ENCODE measurements at places on chromosomes 2 and 18. TPM values are rescaled to one million over a fixed set of nuclear protein-coding genes. Genes with fewer than 3 reads are reported as not detected.

DNA sequence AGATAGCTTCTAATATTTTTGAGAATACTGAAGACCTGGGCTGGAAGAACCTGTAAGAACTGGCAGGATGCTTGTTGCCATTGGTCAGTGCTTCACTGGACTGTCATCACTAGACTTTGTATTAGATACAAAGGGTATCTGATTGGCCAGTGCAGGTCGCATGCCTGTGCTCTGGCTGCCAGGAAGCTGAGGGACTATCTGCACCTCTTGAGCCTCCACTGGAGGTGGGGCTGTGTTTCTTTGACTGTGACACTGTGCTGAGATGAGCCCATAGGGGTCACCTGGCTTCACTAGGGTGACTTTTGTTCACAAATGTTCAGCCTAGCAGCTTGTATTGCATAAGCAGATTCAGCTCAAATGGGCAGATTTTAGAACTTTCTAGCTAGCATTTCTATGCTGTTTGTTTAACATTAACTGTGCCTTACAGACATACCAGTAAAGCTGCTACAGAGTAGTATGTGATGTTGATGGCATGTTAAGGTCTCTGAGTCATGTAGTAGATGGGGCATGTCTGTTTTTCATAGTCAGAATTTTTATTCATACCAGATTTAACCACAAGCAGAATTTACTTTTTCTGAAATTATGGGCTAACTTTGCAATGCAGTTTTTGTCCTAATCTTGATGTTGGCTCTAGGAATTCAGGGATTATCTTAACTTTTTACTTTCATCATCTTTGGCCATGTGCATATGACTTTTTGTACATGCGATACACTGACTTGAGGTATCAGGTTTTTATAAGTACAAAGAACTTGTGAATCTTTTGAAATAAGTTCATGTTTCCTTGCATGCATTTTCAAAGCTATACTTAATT, 56.1 kb downstream of the RHBDD1 start:
- no peaks in the 10 kb centered on the region for H3K27me3 ChIP-seq
- no peak overlapping the region for H3K27ac ChIP-seq
- peaks cover 13% of the 10 kb centered on the region for H3K36me3 ChIP-seq
- no peak for DNase-seq
- H3K4me3 ChIP-seq: no peak overlapping the region
- H3K4me1 ChIP-seq: no peaks in the 10 kb centered on the region

GRCh38 chr2:129253461-129253812, 726.0 kb upstream of the RAB6C start:
- H3K27me3 ChIP-seq: no peaks in the 10 kb centered on the region
- no peak for DNase-seq
- no peaks in the 10 kb centered on the region for H3K36me3 ChIP-seq
- no peaks in the 10 kb centered on the region for H3K4me1 ChIP-seq
- H3K4me3 ChIP-seq: no peak overlapping the region

- DNase-seq: no peak
- no peaks in the 10 kb centered on the region for H3K27me3 ChIP-seq
- no peaks in the 10 kb centered on the region for H3K36me3 ChIP-seq
- H3K4me3 ChIP-seq: no peak overlapping the region
- H3K4me1 ChIP-seq: no peaks in the 10 kb centered on the region
- H3K27ac ChIP-seq: no peak overlapping the region
Observed at GRCh38 chr2:191929288-191929687, 82.4 kb upstream of the CAVIN2 start.

- H3K36me3 ChIP-seq: no peaks in the 10 kb centered on the region
- DNase-seq: no peak
- H3K4me1 ChIP-seq: no peaks in the 10 kb centered on the region
- H3K27ac ChIP-seq: no peak overlapping the region
- no peak overlapping the region for H3K4me3 ChIP-seq
- no peaks in the 10 kb centered on the region for H3K27me3 ChIP-seq
Observed at GRCh38 chr2:126849486-126849885, 49.2 kb upstream of the TEX51 start.

DNA sequence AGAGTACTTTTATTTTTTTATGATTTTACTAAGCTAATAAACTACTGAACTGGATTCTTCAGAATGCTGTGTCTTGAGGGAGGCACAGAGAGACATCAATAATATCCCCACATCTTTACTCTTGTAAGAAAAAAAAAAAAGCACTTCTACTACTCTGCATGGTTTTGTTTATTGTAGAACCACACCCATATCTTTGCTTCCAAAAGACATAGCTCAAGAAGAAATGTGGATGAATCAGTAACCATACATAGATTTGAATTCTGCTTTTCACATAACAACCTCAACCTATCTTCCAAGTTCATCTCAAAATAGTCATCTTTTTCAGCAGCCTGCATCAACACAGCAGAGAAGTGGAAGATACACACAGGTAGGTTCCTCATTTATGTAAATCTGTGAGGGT, 12.2 kb upstream of the COL5A2 start:
- H3K27me3 ChIP-seq: no peaks in the 10 kb centered on the region
- no peak overlapping the region for H3K27ac ChIP-seq
- no peaks in the 10 kb centered on the region for H3K36me3 ChIP-seq
- DNase-seq: no peak

GRCh38 chr18:56889621-56890020, 238.5 kb downstream of the WDR7 start:
- H3K4me3 ChIP-seq: no peak overlapping the region
- no peaks in the 10 kb centered on the region for H3K27me3 ChIP-seq
- H3K36me3 ChIP-seq: no peaks in the 10 kb centered on the region
- H3K4me1 ChIP-seq: no peaks in the 10 kb centered on the region
- no peak overlapping the region for H3K27ac ChIP-seq

DNA sequence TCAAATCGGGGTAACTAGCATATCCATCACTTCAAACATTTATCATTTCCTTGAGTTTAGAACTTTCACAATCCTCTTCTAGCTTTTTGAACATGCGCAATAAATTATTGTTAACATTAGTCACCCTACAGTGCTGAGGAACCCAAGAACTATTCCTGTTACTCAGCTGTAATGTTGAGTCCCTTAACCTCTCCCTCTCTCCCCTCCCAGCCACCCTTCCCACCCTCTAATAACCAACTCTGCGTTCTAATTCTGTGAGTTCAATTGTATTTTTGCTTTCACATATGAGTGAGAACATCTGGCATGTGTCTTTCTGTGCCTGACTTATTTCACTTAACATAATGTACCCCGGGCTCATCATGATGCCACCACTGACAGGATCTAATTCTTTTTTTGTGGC, 78.6 kb upstream of the RANBP2 start:
- no peaks in the 10 kb centered on the region for H3K36me3 ChIP-seq
- H3K27ac ChIP-seq: no peak overlapping the region
- no peaks in the 10 kb centered on the region for H3K27me3 ChIP-seq
- no peaks in the 10 kb centered on the region for H3K4me1 ChIP-seq

GRCh38 chr2:121872651-121873050, 117.2 kb downstream of the TSN start:
- H3K36me3 ChIP-seq: no peaks in the 10 kb centered on the region
- H3K27me3 ChIP-seq: no peaks in the 10 kb centered on the region
- no peak overlapping the region for H3K27ac ChIP-seq
- no peak overlapping the region for H3K4me3 ChIP-seq
- DNase-seq: no peak

DNA sequence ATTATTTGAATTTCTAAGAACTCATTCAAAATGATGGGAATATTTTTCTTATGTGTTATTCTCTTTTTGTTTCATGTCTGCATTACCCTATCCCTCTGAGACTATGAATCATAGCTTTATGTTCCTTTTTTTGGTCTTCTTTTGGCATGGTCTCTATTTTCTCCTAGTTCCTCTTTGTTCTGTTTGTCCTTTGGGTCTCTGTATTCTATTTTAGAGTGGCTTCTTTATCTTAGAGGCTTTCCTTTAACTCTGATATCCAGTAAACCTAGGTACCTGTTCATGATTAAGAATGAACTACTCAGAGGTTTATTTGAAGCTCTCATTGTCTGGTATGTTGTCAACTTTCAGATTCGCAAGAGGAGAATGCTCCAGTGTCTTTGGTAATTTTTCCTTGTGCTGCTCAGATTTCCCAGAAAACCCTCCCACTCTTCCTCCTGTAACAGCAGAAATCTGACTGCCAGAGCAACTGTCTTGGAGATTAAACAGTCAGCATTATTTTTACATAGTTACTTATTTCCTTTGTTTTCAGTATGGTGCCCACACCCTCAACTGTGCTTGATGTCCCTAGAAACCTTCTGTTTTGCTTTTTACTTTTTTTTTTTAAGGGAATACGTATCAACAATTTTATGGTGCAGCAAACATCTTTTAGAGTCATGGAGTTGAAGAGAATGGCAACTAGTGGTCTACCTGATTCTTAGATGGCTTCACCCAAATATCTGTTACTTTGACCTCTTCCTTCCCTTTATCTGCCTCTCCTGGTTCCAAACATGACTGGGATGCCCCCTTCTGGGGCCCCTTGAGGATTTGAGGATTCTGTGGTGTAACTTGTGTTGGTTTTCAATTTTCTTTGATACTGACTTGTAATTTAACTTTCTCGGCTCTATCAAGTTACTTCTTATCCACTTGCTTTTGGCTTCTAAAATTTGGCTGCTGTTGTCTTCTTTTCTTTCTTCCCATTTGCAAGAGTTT, 92.0 kb downstream of the DPP10 start:
- H3K4me3 ChIP-seq: no peak overlapping the region
- DNase-seq: no peak
- no peaks in the 10 kb centered on the region for H3K36me3 ChIP-seq
- no peaks in the 10 kb centered on the region for H3K4me1 ChIP-seq
- no peak overlapping the region for H3K27ac ChIP-seq
- no peaks in the 10 kb centered on the region for H3K27me3 ChIP-seq

GRCh38 chr2:232879618-232880494, 9.8 kb downstream of the SNORC start:
- H3K27me3 ChIP-seq: no peaks in the 10 kb centered on the region
- no peak overlapping the region for H3K4me3 ChIP-seq
- H3K36me3 ChIP-seq: no peaks in the 10 kb centered on the region
- H3K27ac ChIP-seq: no peak overlapping the region
- DNase-seq: no peak

GRCh38 chr2:38130876-38131275, 54.9 kb upstream of the CYP1B1 start:
- no peak overlapping the region for H3K4me3 ChIP-seq
- DNase-seq: no peak
- H3K27ac ChIP-seq: no peak overlapping the region

DNA sequence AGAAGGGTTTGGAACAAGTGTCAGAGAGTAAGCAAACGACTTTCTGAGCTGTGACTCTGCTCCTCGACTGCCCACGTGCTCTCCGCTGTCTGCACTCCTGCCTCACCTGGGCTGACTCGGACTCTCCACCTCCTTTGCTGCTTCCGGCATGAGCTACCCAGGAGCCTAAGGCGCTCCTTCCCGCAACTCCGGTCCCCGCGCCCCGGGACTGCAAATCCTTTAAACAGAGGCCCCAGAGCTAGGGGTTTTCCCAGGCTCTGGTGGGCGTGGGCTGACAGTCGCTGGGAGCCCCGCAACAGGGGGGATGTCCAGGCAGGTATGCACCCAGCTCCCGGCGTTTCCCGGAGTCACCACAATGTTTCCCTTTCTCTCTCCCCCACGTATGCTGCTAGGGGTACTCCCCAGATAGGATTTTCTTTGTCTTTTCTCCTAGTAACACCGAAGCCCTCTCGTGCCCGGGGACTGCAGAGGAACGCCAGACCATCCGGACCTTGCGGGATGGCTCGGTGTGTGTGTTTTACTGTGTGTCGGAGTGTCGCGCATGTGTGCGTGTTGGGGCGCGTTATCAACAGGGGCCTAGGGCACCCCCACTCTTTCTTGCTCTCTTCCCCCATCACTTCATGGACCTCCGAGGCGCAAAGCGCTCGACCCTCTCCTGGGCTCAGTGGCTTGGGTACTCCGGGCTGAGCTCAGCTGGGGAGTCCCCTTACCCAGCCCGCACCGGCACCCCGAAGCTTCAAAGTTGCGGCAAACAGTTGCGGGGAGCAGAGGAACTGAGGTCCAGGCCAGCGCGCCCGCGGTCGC, 691 bp upstream of the THSD7B start:
- H3K4me3 ChIP-seq: no peak overlapping the region
- peaks cover 10% of the 10 kb centered on the region for H3K27me3 ChIP-seq
- H3K4me1 ChIP-seq: no peaks in the 10 kb centered on the region
- no peak overlapping the region for H3K27ac ChIP-seq
- no peak for DNase-seq

- no peaks in the 10 kb centered on the region for H3K36me3 ChIP-seq
- no peak for DNase-seq
- no peak overlapping the region for H3K4me3 ChIP-seq
- H3K4me1 ChIP-seq: no peaks in the 10 kb centered on the region
- H3K27me3 ChIP-seq: no peaks in the 10 kb centered on the region
Observed at GRCh38 chr2:1170241-1170640, 219.6 kb downstream of the SNTG2 start.

DNA sequence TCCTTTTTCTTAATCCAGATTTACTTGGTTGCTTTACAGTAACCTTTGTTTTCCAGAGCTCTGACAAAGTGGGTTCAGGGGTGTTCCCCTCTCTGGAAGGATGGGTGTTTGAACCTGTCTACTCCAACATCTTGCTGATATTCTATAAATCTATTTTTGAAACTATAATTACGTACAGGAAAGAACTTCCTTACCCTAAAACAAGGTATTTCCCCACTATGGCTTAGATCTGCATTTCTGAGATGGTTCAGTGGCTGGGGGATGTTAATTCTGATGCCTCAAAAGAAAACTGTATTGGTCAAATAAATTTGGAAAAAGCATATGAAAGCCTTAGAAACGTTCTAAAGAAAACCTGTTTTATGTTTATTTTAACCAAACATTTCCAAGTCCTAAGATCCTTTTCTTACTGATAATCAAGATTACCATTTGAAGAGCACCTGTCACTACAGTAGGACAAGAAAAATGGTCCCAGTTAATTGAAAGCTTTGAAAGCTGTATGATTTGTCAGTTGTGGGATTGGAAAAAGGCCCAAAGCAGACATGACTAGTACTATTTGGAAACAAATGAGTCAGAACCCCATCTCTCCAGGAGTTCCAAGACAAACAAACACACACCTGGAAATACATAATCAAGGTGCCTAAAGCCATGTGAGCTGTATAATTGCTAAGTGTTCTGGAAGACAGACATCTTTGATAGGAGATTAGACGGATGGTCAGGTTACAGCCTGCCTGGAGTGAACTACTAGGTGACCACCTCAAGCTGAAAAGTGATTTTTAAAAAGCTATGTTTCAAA, 57.5 kb downstream of the KDM3A start:
- no peak overlapping the region for H3K4me3 ChIP-seq
- H3K4me1 ChIP-seq: no peaks in the 10 kb centered on the region
- H3K36me3 ChIP-seq: no peaks in the 10 kb centered on the region
- no peaks in the 10 kb centered on the region for H3K27me3 ChIP-seq

DNA sequence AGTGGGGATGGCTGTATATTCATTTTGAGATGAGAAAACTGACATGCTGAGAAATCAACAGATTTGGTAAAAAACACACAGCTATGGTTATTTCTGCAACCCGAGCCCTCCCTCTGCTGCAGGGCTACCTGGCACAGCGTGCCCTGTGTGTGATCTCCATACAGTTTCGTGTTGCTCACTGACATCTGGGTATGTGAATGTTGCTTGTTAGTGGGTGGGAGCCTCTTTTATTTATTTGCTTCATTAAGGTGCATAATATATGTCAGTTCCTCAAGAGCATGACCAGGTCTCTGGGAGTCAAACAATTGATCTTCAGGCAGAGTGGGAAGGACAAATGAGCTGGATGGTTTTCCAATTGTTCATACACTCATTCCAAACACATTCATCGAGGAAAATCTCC, 139.1 kb upstream of the FHL2 start:
- no peaks in the 10 kb centered on the region for H3K27me3 ChIP-seq
- H3K4me3 ChIP-seq: no peak overlapping the region
- H3K27ac ChIP-seq: no peak overlapping the region
- H3K36me3 ChIP-seq: no peaks in the 10 kb centered on the region
- no peak for DNase-seq

Gene NYAP2
- not detected for total RNA-seq

Gene MAB21L4
- not detected for total RNA-seq

Gene SFTPB
- not detected for total RNA-seq

Gene ZSWIM2
- not detected for total RNA-seq

Gene HOXD8
- not detected for total RNA-seq
